ENCODE measurements at places on chromosomes 16 and 17.

DNA sequence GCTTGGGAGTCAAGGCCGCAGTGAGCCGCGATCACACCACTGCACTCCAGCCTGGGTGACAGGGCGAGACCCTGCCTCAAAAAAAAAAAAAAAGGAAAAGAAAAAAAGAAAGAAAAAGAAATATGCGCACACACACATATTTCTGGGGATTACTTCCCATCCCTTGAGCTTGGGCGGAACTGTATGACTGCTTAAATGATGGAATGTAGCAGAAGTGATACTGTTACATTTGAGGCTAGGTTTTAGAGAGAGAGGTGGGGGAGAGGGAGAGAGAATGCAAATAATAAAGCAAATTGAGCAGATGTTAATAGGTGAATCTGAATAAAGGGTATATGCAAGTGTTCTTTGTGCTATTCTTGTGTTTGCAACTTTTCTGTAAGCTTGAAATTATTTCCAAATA is 12.0 kb upstream of the USP32 start:
- no peak for DNase-seq

GRCh38 chr16:28567292-28567691 is 13.6 kb downstream of the SGF29 start:
- no peak for DNase-seq

DNA sequence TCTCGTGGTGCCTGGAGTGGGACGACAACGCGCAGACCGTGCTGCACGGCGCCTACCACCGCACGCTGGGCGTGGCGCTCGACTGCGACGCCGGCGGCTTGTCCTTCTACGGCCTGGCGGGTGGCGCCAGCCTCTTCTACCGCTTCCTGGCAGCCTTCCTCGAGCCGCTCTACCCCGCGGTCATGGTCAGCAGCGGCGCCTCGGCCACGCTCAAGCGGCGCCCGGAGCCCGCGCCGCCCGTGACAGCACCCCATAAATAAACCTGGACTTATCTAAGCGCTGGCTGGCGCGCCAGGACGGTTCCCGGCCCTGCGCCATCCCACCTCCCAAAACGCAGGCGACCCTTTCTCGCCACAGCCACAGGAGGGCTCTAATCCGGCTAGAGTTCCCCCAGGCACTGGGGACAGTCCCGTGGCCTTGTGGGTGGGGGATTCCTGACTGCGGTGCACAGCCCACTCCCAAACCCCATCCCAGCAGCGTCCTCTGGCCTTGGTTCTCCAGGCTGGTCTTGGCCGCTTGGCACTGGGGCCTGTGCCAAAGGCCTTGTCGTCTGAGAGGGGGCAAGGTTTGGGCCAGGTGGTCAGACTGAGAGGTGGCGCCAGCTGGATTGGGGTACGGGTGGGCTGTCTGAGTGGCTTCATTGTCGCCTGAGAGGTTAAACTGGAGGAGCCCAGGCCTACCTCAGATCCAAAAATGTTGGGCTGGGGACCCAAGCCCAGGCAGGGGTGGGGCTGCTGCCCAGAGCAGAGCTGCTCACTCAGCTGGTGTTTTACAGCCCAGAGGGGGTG is 10.1 kb upstream of the SLC16A5 start:
- DNase-seq, result no peak

- no peak for DNase-seq
These were observed 18.3 kb downstream of the POLR3K start for GRCh38 chr16:35011-35677.

GRCh38 chr17:13355054-13355453 is 246.7 kb downstream of the HS3ST3A1 start:
- DNase-seq, result no peak

- no peak for DNase-seq
These were observed 5.2 kb upstream of the PKMYT1 start for GRCh38 chr16:2985462-2985861.

DNA sequence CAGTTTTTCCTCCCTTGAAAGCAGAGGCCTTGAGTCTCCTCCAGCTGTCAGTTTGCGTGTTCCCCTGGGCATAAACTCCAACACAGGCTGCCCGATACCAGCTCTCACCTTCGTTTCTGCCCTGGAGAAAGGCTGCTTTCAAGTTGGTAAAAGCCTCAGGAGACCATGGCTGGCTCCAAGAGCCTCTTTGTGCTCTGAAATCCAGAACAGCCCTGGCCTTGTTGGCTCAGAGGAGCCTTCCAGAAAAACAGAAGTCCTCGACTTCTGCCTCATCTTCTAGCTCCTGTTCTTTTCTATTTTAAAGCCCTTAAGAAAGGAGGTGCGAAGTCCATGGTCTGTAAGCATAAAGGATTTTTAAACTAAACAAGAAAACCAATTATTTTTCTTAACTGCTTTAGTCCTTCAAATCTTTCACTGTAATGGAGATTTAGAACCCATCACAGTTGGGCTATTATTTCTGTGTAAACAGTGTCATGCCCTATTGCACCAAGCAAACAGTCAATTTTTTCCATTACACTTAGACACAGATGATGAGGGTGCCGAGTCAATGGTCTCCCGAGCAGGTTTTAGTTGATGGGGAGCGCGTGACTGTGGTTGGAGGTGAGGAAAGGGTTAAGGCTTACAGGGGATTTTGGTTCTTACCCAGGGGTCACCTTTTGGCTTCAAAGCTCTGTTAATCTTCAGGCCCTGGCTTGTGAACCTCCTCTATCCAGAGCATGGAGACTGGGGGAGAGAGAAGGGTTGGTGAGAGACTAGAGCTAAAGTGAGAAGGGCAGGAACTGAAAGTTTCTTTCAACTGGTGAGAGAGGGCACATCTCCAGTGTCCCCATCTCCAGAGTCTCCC is 212.8 kb downstream of the MSI2 start:
- DNase-seq, result no peak

DNA sequence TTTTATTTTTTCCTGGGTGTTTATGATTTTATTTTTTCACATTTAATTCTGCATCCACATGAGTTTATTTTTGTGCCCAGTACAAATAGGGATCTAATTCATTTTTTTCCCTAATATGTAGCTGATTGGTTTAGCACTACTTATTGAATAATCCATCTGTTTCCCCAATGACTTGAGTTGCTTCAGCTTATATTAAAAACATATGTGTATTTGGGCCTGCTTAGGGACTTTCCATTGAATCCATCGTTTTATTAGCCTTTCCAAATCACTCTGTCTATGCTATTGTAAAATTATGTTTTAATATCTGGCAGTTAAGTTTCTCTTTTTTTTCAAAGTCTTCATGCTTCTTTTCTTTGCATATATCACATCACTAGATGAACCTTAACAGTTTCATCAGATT is 42.2 kb downstream of the WWP2 start:
- no peak for DNase-seq

GRCh38 chr17:66727634-66728570 is 107.0 kb upstream of the CACNG5 start:
- peak; percentile 6 for DNase-seq

DNA sequence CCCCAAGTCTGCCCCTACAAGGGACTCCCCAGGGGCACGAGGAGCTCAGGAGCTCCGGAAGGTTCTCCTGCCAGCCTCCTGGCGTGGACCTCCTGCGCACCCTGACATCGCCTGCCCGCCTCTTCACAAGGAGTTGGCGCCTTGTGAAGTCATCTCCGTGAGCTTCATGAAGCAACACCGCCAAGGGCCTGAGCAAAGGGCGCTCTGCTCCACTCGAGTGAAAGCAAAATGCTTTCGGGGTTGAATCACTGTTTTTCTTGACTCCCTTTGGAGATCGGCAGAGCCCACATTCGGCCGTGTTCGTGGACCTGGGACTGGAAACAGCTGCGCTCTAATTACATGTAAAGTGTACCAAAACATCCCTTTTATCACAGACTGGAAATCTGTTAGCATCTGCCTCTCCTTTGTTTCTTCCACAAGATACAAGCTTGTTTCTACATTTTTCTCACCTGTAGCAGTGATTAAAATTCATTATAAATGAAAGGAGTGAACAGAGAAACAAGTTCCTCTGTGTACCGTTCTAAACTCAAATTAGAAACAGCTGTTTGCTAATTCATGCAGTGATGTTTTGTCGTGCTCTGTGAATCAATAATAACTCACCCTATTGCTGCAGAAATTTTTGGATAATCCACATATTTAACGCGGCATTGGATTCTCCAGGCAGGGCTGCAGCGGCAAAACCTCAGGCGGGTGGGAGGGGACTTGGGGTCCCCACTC is 203.3 kb downstream of the ZNF423 start:
- no peak for DNase-seq

DNA sequence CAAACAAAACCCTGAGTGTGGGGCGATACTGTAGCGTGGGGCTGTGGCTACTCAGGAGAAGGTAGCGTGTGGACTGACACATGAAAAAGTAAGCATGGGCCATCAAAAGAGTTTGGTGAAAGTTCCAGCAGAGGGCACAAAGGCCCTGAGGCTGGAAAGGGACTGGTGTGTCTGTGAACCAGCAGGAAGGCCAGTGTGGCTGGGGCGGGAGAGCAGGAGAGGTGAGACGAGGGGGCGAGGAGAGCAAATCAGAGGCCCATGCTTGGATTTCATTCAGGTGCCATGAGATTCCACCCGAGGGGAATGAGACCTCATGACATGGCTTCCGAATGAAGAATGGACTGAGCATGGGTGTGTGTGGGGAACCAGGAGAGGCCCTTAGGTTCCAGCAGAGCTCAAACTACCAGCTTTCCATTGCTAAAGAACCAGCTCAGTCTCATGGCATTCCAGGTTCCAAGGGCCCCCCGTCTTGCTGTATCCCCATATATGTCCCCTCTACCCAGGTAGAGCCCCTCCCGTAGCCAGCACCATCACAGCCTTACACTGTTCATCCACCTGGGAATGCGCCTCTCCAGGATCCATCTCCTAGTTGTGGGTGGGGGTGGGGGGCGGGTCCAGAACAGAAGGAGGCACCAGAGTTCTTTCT is 31.1 kb downstream of the TRPV2 start:
- DNase-seq, result no peak

GRCh38 chr17:27631897-27632725 is 1.1 kb downstream of the LGALS9 start:
- DNase-seq, result no peak

DNA sequence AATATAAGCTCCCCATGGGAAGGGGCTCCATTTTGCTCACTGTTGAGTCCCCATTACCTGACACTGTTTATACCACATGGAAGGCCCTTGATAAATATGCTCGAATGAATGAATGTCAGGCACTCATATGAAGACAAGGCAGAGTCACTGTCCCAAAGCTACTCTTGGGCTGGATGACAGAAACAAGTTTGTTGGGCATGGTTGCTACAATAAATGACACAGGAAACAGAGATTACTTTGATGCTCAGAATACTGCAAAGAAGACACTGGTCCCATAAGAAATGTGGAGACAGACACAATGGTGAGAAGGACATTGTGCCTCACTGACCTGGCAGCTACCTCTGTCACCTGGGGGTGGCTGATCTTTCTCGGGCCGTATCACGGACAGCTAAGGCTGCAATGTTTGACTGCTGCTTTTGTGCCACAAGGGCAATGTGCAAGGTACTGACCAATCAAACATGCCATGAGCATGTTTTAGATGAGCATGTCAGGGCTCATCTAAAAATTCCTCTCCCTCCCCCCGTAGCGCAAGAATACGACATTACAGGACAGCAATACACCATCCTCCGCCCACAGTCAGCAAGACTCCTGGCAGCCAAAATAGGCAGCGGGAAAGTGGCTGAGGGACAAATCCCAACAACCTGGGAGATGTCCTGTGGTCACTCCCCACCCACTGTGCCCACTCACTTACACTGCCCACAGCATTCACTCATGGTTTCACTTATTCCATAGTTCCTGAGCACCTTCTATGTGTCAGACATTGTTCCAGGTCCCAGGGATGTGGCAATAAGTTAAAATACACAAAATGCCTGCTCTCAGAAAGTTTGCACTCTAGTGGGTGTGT is 5.0 kb downstream of the PIK3R6 start:
- DNase-seq, result no peak

GRCh38 chr17:78862073-78863023 is 21.7 kb upstream of the USP36 start:
- DNase-seq, result no peak

- no peak for DNase-seq
These were observed 24.8 kb downstream of the MYO18A start for GRCh38 chr17:29155227-29155965.

DNA sequence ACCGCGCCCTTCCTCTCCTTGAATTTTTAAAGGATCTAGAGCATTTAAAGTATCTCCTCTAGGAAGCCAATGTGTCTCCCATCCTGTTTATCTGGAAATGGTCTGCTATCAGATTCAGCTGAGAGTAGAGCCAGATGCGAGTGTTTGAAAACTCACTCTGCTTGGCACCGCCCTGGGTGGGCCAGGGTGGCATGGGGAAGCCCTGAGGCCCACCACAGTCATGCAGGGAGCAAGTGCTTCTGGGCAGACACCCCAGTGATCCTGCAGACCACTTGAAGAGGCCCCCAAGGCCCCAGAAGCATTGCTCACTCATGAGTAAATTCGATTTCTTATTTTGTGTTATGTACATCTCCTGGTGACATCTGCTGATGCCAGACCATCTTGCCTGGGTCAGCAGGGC is 8.7 kb upstream of the CACNG4 start:
- no peak for DNase-seq

GRCh38 chr16:49261930-49262329 is 19.7 kb downstream of the CBLN1 start:
- DNase-seq, result no peak

GRCh38 chr16:50166511-50167500 is 13.7 kb downstream of the TENT4B start:
- DNase-seq, result no peak

GRCh38 chr17:40328386-40328766 is 19.4 kb downstream of the RARA start:
- no peak for DNase-seq

GRCh38 chr16:24988593-24989338 is 26.4 kb downstream of the ARHGAP17 start:
- no peak for DNase-seq

DNA sequence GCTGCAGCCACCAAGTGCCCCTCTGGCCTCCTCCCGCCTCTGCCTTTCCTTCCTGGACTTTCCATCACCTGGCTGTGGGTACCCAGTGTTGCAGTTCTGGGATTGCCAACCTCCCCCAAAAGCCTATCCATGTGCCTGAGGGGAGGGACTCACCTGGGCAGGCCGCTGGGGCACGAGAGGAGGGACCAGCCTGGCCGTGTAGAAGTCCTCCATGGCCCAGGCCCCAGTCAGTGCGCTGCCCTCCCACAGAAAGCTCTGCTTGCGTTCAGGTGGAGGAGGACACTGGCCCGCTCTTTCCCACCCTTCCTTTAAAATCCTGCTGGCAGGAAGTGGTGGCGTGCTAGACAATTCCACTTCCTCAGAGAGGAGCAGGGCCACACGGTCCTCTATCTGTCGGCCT is 14.2 kb downstream of the SLX4 start:
- DNase-seq, result no peak

DNA sequence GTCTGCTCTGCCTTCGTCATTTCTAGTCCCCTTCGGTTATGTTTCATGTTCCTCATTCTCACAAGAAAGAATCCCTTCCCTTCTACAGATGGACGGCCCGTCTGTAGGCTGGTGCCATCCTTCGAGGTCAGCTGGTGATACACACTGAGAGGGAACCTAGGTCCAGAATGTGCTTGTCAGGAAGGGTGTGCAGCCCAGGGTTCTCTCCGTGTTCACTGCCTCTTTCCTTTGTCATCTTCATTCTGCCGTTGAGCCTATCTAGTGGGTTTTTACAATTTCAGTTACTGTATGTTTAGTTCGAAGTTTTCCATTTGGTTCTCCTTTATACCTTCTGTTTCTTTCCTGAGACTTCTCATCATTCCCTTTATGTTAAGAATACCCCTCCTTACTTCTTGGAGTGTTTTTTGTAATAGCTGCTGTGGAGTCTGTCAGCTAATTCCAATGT is 18.9 kb downstream of the KIAA0513 start:
- no peak for DNase-seq

All from activated T-helper 1 cell treated with anti-CD3 and anti-CD28 coated beads, Interleukin-2, amount 50 U/mL, for 16 hours (primary cell).